A549 treated with CORT108297 at 1 μM for 4 hours (cell line): ENCODE measurements at places on chromosomes 13 and 19. TPM values are rescaled to one million over a fixed set of nuclear protein-coding genes. Genes with fewer than 3 reads are reported as not detected.

C5AR2 gene
- total RNA-seq, result 2.3 to 6.0 TPM (median 4.4 TPM) in 5 replicates

ONECUT3 gene
- not detected in 5 replicates for total RNA-seq

COL4A1 gene
- 73.8 to 107 TPM (median 86.4 TPM) in 5 replicates for total RNA-seq

ZNF728 gene
- total RNA-seq, result not detected in 5 replicates

TNNT1 gene
- total RNA-seq, result 114 to 145 TPM (median 137 TPM) in 5 replicates

ZNF177 gene
- 0.38 to 0.69 TPM (median 0.57 TPM) in 5 replicates for total RNA-seq

FAM83E gene
- 0.07 to 0.35 TPM (median 0.25 TPM) in 4 of 5 replicates, not detected in the other for total RNA-seq

IL12RB1 gene
- not detected in 5 replicates for total RNA-seq

RFX1 gene
- 3.7 to 6.3 TPM (median 5.7 TPM) in 5 replicates for total RNA-seq

ZNF552 gene
- 4.6 to 5.5 TPM (median 5.2 TPM) in 5 replicates for total RNA-seq

ZGLP1 gene
- 1.4 to 3.2 TPM (median 2.3 TPM) in 5 replicates for total RNA-seq

CC2D1A gene
- 8.6 to 11.6 TPM (median 10.3 TPM) in 5 replicates for total RNA-seq

FGF14 gene
- 0.12 TPM in 1 of 5 replicates, not detected in the others for total RNA-seq

FOXO1 gene
- 3.4 to 4.5 TPM (median 4.2 TPM) in 5 replicates for total RNA-seq

DENND1C gene
- 0.07 to 0.28 TPM (median 0.22 TPM) in 5 replicates for total RNA-seq

SHC2 gene
- total RNA-seq, result 0.52 to 1.4 TPM (median 1.1 TPM) in 5 replicates

PRR22 gene
- total RNA-seq, result 2.1 to 3.3 TPM (median 2.9 TPM) in 5 replicates

CYP2A7 gene
- total RNA-seq, result not detected in 5 replicates

CATSPERD gene
- total RNA-seq, result 0.08 TPM in 1 of 5 replicates, not detected in the others

MAN2B1 gene
- 15.9 to 21.9 TPM (median 21.4 TPM) in 5 replicates for total RNA-seq

NFIX gene
- total RNA-seq, result 3.3 to 5.1 TPM (median 4.6 TPM) in 5 replicates

SPIB gene
- 0.26 to 0.52 TPM (median 0.34 TPM) in 4 of 5 replicates, not detected in the other for total RNA-seq

ZNF497 gene
- total RNA-seq, result 0.98 to 1.7 TPM (median 1.5 TPM) in 5 replicates

FUT1 gene
- total RNA-seq, result 0.05 to 0.14 TPM (median 0.06 TPM) in 5 replicates

CDX2 gene
- total RNA-seq, result 0.70 to 1.4 TPM (median 1.1 TPM) in 5 replicates

MEIOSIN gene
- 0.06 to 0.08 TPM (median 0.07 TPM) in 4 of 5 replicates, not detected in the other for total RNA-seq

LGALS14 gene
- total RNA-seq, result not detected in 5 replicates

DAPK3 gene
- total RNA-seq, result 46.5 to 53.2 TPM (median 49.7 TPM) in 5 replicates

PDE4A gene
- 3.8 to 5.4 TPM (median 4.9 TPM) in 5 replicates for total RNA-seq

TMEM272 gene
- total RNA-seq, result not detected in 5 replicates

ERICH4 gene
- total RNA-seq, result 0.09 TPM in 1 of 5 replicates, not detected in the others
